Common myeloid progenitor, CD34-positive (primary cell): ENCODE measurements at places on chromosomes 16 and 17.

GRCh38 chr16:27790546-27791403 is 240.8 kb downstream of the KATNIP start:
- DNase-seq = no peak

GRCh38 chr16:69482410-69482991 is 58.1 kb downstream of the CYB5B start:
- DNase-seq = no peak

DNA sequence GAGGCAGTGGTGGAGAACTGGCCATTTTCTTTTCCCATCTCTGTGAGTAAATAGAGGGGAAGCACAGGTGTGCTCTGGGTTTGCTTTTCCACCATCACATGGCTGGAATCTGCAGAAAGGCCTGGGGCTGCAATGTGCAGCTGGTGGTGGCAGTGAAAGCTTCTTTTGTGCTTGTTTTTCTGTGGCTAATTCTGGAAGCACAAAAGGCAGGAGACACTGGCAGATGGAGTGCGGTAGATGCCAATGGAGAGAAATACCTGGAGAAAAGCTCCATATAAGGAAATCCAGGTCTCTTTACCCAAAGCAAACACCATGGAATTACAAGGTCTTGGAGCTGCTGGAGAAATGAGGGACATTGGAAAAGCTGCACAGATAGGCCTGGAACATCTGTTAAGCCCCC is 146.9 kb downstream of the HAPSTR1 start:
- DNase-seq = no peak

- DNase-seq = no peak
Observed at GRCh38 chr17:17786998-17787397, 49.8 kb downstream of the SREBF1 start.

DNA sequence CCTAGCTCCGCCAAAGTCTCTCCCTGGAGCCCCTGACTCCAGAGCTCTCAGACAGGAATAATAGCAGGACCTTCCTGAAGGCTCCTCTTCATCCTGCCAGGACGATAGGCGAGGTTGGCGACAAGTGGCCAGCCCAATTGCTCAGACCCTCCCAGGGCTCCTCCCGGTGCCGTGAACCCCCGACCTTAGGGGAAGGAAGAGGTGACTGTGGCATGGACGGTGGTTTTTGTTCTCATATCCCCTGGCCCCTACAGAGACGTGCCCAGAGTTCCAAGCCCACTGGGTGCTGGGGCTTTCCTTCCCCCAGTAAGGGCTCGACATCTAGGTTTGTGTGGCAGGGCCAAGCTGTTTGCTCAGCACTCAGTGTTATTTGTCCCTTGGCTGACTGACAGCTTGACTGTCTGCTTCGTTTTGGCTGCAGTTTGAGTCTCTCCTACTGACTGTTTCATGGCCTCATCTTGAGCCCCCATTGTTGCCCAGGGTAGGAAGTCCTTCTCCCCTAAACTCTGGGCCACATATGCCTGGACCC is 4.6 kb upstream of the ADCY7 start:
- no peak for DNase-seq

GRCh38 chr16:82580298-82580890 is 46.4 kb upstream of the CDH13 start:
- DNase-seq = peak; percentile 0

DNA sequence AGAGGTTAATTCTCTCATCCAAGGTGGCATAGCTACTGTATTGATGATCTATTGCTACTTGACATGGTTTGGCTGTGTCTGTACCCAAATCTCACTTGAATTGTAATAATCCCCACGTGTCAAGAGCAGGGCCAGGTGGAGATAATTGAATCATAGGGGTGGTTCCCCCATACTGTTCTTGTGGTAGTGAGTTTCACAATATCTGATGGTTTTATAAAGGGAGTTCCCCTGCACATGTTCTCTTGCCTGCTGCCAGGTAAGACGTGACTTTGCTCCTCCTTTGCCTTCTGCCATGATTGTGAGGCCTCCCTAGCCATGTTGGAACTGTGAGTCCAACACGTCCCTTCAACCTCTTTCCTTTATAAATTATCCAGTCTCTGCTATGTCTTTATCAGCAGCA is 22.9 kb upstream of the CPPED1 start:
- no peak for DNase-seq

DNA sequence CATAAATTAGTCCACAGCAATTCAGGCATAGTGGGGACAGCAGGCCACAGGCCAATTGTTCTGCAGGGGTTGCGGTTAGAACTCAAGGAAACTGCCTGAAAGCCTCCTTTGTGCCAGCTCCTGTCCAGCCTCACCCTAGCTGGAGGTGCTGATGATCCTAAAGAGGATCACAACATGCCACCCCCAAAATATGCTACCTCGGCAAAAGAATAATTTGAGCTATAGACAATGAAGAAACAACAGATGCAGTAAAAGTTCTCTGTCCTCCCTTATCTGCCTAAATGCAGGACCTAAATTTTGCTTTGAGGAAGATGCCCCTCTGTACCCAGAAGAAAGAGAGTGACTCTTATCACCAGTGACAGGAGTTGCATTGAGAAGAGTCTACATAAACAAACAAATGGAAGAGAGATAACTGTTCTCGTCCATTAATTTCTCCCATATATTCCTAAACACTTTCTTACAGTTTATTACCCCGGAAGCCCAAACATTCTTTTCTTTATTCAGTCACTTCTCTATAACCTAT is 14.7 kb downstream of the ALOX15 start:
- no peak for DNase-seq

DNA sequence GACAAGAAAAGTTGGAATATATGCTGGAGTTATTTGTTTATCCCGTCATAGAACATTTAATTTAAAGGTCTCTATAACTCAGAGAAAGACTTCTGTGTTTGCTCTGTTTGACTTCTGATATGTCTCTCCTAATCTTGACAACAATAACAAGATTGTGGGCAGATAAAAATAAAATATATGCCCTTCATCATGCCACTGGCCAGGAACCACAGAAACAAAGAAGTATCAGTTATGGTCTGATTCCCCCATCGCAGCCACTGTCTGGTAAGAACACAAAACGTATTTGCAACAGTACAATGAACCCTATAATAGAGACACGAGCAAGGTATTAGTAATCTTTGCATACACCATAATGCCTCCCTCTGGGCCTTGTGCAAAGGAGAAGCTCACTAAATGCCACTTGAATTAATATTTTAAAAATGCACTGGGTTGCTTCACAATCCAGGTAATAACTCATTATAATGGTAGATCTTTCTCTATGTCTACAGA is 1498.3 kb downstream of the CDH11 start:
- DNase-seq = no peak

GRCh38 chr17:81366648-81367047 is 28.6 kb upstream of the BAHCC1 start:
- no peak for DNase-seq

- no peak for DNase-seq
Observed at GRCh38 chr16:89061590-89062380, 31.9 kb upstream of the ACSF3 start.

GRCh38 chr16:57091200-57091974 is 996 bp upstream of the CPNE2 start:
- no peak for DNase-seq

DNA sequence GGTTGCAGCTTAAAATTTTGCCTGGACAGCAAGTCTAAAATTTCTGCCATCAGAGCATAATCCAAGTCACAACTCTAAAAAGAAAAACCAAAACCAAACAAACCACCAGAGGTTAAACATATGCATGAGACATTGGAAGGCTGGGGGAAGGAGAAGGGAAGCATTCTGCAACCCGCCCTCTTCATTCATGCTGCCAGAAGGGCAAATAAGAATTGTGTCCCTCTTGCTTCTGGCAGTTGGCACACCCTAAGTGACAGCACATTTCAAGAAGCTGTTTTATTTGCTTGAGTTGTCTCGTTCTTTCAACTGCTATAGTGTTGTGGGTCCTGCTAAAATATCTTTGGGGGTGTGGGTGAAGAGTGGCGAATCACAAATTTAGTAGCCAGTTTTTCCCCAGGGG is 99.6 kb downstream of the SKAP1 start:
- no peak for DNase-seq

- DNase-seq = no peak
Observed at GRCh38 chr17:32583053-32583452, 96.3 kb downstream of the CDK5R1 start.

DNA sequence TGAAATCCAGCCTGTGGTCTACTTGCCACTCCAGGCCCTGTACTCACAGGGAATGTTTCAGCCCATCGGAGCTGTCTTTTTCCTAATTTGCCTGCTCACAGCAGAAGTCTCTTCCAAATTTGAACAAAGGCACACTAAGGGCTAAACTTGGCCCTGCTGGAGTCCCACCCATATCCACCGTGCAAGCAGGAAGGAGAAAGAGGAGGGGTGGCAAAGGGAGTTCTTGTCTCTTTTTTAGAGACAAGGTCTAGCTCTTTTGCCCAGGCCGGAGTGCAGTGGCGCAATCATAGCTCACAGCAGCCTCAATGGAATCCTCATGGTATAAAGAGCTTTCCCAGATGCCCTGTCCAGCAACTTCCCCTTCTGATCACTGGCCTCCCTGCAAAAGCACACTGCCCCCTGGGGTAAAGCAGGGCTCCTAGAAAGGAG is 2.7 kb upstream of the PRM1 start:
- no peak for DNase-seq

GRCh38 chr17:64218066-64218465 is 45.0 kb downstream of the TEX2 start:
- no peak for DNase-seq

DNA sequence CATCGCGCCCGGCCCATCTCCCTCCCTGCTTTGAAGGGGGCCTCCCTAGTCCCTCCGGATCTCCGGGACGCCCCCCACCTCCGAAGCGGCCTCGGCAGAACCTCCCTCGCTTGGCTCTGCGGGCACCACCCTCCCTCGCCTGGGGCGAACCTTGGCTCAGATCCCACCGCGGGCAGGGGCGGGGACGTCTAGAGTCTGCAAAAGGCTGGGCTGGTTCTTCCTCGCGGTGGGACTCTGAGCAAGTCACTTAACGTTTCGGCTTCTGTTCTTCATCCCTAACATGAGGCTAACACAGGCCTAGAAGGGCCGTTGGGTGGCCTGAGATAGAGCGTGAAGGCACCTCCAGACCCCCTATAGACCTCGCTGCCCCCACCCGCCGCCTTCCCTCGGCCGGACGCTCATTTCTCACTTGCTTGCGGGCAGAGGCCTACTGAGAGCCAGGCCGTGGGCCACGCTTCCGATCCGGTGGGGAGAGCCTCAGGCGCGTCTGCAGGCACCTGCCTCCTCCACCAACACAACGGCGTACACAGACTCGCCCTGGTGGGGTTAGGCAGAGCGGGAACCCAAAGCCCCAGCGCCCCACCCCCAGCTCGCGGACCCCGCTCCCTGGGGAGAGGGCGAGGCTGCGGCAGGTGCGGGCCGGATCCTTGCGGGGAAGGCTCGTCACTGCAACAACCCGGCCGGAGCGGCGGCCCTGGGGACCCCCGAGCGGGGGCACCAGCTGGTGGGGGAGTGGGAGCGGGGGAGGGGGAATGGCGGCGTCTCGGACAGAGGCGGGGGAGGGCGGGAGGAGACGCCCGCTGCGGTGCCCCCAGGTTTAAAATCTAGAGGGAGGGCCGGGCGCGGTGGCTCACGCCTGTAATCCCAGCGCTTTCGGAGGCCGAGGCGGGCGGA is 5.4 kb downstream of the MYO1C start:
- DNase-seq = peak; percentile 65

DNA sequence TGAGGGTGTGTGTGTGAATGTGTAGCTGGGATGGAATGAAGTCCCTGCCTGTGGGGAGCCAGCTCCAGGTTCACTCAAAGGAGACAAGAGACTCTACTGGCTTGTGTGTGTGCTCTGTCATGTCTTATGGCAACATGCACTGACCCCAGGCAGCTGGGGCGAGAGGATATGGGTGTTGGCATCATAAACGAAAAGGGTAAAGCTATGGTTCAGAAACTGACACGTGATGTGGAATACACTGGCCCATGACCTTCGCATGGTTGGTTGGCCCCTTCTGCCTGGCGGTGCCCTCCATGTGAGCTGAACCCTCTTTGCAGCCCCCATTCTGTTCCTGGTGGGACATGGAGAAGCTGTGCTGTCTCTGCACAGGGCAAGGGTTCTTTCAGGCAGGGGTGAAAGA is 21.9 kb downstream of the ZNF750 start:
- no peak for DNase-seq

DNA sequence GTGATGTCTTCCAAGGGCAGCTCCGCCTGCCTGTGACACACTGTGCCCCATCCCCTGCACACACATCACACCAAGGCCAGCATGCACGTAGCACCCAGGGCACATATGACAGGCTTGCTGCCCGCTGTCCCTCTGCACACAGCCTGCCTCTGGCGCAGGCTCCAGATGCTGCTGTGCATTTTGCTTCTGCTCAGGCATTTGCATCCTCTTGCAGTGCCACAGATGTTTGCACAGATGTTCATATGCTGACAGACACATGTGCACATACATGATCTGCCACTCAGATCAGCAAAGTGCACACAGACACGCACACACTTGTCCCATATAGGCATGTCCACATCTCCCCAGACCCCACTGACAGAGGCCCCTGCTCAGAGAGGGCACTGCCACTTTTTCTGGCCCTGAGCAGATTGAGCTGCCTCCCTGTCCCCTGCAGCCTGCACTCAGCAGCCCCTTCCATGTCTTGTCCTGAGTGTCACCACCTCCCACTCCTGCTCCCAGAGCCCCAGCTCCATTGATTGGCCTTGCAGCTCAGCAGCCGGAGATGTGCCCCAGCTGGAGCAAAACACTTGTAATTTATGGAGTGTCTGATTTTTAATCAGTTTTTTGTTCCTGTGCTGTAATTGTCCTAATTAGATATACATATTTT is 115.1 kb upstream of the RPL38 start:
- DNase-seq = no peak

DNA sequence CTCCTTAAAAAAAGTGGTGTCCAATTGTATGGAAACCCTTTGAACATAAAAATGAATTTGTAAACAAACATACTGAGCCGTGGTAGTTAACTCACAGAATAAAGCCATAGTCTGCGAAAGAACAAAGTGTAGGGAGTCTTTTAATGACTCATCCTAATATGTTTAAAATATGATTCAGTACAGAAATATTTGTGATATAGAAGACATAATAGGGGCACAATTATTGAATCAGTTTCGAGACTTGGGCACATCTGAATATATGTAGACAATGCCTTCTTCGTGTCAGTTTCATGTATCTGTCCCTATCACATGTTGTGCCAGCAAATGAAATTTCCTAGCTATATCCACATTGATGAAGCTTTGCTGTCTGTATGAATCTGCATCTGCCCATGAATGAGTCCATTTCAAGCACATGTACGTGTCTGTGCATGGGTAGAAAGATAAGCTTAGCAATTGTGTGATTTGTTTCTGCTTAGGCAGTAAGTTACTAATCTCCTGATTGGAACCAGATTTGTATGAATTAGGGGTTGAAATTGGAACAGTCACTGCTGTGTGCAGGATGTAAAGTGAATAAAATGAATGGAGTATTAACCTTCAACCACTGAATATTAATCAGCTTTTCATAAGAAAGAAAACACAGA is 112.5 kb upstream of the SOX9 start:
- no peak for DNase-seq

DNA sequence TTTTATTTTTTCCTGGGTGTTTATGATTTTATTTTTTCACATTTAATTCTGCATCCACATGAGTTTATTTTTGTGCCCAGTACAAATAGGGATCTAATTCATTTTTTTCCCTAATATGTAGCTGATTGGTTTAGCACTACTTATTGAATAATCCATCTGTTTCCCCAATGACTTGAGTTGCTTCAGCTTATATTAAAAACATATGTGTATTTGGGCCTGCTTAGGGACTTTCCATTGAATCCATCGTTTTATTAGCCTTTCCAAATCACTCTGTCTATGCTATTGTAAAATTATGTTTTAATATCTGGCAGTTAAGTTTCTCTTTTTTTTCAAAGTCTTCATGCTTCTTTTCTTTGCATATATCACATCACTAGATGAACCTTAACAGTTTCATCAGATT is 42.2 kb downstream of the WWP2 start:
- no peak for DNase-seq
